NT2/D1 (cell line): ENCODE measurements at places on chromosomes 4 and X.

DNA sequence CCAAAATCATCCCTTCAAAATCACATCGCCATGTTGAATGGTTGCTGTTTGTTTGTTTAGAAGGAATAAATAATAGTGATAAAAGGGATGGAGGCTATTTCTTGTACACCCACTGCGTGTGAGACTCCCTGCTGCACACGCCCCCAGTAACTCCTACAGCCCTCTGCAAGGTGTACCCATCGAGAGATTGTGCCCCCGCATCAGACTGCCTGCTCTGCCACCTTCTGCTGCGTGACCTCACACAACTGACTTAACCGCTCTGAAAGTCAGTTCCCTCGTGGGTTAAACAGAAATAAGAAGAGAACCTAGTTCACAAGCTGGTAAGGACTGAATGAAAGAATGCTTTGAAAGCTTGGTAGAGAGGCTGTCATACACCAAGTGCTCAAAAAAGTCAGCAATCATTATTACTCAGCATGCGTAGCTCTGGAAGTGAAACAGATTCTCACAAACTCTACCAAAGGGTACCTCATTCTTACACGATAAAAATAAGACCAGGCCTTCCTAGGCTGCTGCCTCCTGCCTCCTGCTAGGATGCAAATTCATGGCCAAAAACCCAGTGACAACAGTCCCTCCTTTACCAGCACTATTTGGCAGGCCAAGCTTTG lies 147.1 kb downstream of the CPEB2 start:
- no peak for DNase-seq

DNA sequence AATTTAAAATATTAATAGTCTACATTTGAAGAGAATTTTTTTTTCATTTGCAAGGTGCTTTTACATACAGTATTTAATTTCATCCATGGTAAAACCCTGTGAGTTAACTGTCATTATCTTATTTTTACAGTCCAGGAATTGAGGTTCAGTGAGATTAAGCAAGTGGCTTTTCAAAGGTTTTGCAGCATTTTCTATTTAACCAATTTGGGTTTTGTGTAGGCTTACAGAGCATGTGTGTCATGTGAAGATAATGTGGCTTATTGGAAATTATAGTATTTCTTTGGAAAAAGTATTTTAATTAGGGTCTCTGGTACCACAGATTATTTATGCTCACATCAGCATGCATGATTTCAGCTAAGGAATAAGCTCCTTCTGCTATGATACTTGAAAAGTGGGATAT lies 4.5 kb downstream of the XK start:
- DNase-seq, result no peak

- DNase-seq, result no peak
Observed at GRCh38 chr4:148315049-148315448, 127.2 kb downstream of the NR3C2 start.

DNA sequence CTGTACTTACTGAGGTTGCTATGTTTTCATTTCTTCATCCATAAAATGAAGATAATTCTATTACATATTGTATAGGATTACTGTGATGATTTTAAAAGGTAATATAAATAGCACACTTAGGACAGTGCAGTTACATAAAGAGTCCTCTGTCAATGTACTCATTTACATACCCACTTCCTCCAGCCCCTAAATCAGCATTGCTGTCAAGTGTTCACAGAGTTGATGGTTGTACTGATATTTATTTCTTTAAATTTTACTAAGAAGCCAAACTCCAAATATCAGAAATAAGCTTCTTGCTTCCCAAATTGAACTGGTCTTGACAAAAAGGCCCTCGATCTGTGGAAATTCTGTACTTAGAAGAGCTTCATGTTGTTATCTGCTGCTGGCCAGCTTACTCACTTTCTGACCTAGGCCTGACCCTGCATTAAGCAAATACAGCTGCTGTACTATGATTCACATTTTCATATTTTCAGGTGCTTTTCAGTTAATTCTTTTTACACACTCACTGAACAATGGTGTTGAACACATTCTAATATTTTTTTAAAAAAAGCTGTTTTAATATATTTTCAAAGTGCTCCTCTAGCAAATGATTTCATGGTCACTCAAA lies 259.6 kb downstream of the UNC5C start:
- no peak for DNase-seq

GRCh38 chrX:74340051-74340450 lies 36.1 kb downstream of the ZCCHC13 start:
- DNase-seq, result no peak

GRCh38 chr4:93842601-93843252 lies 14.2 kb downstream of the ATOH1 start:
- DNase-seq, result no peak

- DNase-seq, result no peak
Observed at GRCh38 chr4:87117051-87117731, 103.2 kb downstream of the KLHL8 start.

GRCh38 chrX:2370456-2370855 lies 130.3 kb downstream of the DHRSX start:
- no peak for DNase-seq
